Hippocampal formation (tissue), 2 donors: ENCODE measurements at places on chromosomes 6 and 20.
A peak's percentile ranks its signal among the peaks of the same experiment; 100 is the strongest.

DNA sequence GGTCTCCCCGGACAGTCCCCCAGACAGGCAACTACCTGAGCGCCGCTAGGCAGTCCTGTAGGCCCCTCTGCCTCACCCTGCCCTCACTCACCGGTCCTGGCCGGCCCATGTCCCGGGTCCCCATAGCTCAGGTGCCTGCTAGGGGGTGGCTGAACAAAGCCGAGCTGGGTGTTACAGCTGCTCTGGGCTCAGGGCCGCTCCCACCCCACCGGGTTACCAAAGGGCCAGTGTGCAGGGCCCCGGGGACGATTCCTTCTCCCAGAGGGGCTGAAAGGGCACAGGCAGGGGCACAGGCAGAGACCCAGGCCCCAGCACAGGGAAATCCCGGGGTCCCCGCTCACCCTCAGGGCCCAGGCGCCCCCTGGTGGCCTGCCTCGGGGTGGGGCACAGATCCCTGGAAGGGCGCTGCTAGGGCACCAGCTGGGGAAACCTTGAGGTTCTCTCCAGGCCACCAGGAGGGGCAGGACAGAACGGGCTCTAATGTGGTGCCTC lies 118.4 kb downstream of the GRM4 start:
- no peak for DNase-seq

GRCh38 chr6:47203938-47204611 lies 105.6 kb downstream of the TNFRSF21 start:
- DNase-seq, result no peak

DNA sequence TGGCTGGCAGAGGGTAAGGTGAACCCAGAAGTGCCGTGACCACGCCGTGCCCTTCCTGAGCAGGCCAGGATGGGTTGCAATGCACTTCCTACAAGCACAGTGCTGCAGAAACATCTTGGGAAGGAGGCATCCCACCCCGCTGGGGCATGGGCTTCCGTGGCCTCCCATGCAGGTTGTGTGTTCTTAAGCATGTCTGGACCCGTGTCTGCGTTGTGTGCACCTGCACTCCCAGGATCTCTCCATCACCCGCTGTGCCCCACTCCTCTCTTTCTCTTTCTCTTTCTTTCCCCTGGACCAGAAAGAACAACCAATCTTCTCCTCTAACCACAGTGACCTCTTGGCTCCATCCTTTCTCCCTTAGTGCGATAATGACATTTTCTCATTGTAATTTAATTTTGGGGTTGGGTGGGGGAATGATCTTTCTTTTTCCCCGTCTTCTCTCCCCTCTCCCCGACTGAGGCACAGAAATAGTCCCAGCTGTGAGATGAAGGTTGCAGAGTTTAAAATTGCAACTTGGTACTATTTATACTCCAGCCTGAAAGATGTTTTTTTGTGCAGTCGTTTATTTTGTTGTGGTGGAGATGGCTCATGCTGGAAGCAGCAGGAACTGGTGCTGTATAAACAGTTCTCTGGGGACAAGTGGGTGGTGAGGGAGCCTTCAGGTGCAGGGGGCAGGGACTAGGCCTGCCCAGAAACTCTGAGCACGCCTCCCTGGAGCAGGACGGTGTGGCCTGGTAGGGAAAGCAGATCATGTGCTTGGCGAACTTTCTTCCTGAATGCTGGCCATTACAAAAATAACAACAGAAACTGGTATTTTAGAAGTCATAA lies 20.5 kb downstream of the BCAS4 start:
- DNase-seq, result no peak

GRCh38 chr6:169918239-169918953 lies 167.0 kb downstream of the ERMARD start:
- no peak for DNase-seq

DNA sequence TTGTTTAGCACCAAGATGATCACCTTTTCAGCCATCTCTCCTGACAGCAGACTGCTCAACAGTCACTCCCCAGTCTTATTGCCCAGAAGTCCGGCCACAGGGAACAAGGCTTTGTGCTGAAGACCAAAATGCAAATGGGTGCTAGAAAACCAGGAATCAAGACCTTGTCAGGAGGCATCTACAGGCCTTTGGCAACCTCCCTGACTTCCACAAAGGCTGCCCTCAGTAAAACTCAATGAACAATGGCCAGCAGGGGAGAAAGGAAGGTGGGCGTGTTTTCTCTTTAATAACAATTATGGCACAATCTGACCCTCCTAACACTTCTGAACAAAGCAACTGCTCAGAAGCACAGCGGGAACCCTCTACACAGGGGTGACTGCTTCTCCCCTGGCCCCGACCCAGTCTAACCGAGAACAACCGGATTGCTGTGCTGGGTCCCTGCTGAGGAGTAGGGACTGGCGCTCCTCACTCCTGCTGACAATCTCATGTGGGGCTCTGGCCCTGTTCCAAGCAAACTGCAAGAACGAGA lies 41.6 kb downstream of the PLCG1 start:
- DNase-seq, result peak; percentile 56

DNA sequence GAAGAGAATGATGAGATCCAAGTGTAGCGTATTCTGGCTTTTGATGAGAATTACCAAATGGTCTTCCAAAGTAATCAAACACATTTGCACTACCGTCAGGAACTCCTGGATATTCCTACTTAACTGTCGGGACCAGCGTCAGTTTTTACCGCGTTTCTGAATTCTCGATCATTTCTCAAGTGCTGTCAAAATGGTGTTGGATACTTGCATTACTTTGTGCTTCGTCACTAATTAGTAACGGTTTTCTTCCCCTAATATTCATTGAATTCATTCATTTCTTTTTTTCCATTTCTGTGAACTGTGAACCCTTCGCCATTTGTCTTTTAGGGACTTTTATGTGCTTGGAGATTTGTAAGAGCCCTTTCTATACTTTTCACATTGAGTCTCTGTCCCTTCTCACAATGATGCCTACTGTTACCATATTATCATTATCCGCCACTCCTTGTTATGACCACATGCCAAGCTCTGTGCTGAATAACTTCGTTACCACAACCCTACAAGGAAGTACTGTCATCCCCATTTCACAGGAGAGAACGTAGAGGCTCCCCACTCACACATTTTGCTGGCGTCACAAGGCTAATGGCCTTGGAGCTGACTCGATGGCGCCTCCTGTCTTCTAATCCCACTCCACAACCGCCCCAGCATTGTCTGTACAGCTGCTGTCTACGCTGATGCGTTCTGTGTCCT lies 74.2 kb upstream of the QKI start:
- no peak for DNase-seq

GRCh38 chr20:6744805-6745204 lies 22.7 kb upstream of the BMP2 start:
- no peak for DNase-seq

- DNase-seq, result no peak
Observed at GRCh38 chr6:135784507-135784906, 67.0 kb upstream of the PDE7B start.

- no peak for DNase-seq
Observed at GRCh38 chr20:34557936-34558319, 590 bp upstream of the MAP1LC3A start.

DNA sequence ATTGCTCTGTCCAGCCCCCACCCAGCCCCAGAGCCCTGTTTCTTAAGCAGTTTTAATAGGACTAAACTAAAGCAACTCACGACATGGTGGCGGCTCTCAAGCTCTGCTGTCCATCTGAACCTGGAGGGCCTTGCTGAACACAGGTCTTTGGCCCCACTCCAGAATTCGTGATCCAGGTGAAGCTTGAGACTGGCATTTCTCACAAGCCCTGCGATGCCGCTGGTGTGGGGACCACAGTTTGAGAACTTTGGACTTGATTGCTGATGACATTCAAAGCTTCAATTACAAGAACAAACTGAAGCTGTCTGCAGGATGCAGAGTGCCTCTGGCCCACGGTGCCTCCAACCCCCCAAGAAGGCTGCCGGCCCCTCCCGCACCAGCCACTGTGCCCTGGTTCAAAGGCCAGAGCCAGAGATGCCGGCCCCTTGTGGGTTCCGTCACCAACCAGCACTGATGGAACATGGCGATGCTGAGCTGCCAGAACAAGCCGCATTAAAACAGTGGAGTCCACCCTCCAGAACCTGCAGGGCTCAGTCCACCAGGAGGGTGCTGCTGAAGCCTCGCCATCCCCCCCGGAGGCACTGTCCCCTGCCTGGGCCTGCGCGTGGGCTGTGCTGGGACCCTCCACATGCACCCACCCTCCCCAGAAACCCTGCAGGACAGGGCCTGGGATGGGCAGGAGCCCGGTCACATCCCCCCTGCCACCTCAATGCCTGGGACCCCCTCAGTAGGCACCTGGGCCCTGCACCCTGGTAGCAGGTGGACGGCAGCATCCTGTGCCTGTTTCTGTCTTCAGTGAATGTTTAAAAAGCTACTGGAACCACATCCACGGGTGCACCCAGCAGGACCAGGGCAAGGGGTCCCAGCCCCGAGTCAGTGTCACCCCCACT lies 101.1 kb downstream of the PSMB1 start:
- DNase-seq, result no peak

DNA sequence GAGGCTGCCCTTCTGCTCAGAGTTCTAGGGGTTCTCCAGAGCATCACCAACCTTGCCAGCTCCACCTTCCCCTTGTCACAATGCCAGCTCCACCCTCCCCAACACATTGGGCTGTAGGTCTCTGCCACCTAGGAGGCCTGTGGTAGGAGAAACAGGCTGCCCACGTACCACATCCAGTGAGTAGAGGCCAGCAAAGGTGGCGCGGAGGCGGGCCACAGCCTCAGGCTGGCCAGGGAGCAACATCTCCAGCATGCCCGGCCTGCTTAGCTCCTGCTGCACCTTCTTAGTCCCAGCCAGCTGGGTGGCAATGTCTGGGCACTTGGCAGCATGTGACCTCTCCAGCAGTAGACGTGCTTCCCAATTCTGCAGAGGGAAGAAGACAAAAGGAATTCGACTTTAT lies 23.8 kb downstream of the GSS start:
- no peak for DNase-seq

DNA sequence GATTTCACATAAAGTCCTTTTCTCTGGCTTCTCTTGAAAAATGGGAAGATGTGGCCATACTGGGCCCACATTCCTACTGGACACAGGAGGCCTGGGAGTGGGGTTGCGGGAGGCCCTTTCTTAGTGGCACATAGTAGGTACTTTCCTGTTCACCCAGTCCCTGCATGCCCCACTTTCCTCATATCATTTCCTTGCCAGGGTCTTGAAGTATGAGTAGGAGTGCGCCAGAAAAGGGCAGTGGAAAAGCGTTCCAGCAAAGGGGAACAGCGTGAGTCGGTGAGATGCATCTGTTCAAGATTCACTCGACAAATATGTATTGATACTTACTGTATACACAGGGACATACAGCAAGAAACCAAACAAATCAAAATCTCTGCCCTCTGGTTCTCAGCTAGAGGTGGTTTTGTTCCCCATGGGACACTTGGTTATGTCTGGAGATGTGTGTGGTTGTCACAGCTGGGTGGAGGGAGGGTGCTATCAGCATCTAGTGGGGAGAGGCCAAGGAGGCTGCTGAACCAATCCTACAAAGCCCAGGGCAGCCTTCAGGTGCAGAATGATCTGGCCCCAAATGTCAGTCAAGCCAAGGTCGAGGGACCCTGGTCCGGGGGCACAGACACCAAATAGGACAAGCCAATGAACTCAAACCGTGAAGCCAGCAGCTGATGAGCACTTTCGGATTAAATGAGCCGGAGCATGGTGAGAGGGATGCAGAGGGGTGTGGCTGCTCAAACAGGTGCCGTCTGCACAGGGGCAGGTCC lies 151.4 kb downstream of the CEBPB start:
- no peak for DNase-seq

- DNase-seq, result no peak
Observed at GRCh38 chr6:2651961-2652360, 98.8 kb downstream of the MYLK4 start.

GRCh38 chr6:45920819-45921511 lies 94.7 kb downstream of the CLIC5 start:
- no peak for DNase-seq

DNA sequence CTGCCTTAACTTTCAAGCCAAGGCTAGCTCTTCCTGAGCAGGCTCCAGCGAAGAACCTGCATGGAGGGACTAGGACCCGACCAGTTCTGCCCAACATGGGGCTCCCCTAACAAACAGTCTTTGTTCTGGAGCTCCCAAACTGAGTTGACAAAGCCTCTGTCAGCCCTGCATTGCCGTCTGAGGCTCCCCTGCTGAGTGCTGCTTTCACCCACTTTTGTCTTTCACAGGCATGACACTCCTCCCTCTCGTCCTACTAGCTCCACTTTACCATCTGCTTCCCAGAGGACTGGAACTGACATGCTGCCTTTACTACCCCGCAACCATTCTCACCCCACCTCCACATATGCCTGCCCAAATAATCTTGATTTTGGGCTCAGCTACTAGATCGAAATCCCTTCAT lies 45.1 kb upstream of the B4GALT5 start:
- DNase-seq, result no peak

DNA sequence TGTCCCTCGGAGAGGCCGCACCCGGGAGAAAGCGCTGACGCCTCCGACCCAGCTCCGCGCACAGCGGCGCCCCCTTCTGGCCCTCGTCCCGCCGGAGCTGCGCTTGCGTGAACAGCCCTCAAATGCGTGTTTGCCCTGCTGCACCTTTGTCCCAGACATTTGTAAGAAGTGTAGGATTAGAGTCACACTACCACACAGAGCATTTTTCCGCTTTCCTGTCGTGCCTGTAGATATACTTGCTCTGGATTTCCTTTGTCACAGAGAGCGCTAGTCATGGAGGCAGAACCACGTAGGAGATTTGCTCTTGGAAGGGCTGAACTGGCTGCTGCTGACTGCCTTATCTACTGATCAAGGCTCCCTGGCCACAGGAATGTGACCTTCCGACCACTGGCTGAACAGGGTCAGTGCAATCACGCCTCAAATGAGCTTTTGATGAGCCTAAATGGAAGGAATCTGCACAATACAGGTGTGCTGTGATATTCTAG lies 62.3 kb downstream of the PAX1 start:
- no peak for DNase-seq

- DNase-seq, result no peak
Observed at GRCh38 chr6:30965140-30965601, 18.3 kb upstream of the MUC21 start.

DNA sequence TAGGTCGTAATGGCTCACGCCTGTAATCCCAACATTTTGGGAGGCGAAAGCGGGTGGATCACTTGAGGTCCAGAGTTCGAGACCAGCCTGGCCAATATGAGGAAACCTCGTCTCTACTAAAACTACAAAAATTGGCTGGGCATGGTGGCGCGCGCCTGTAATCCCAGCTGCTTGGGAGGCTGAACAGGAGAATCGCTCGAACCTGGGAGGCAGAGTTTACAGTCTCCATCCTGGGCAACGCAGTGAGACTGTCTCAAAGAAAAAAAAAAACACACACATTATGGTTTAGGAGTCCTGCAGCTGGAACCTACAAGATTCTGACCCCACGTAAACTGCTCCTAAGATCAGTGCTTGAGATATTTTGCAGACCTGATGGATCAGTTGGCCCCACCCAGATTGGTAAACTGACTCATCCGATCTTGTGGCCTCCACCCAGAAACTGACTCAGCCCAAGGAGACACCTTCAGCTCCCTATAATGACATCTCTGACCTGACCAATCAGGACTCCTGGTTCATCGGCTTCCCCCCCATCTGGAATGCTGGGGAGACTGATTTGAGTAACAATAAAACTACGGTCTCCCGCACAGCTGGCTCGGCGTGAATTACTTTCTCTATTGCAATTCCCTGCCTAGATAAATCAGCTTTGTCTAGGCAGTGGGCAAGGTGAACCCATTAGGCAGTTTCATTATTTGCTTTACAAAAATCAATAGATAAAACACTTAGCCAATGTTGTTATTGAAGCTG lies 96.2 kb upstream of the BTN3A2 start:
- DNase-seq, result no peak

GRCh38 chr6:114133816-114134215 lies 162.9 kb upstream of the HDAC2 start:
- DNase-seq, result no peak
